NCI-H82 (cell line): ENCODE measurements at places on chromosomes 12 and 14.

DNA sequence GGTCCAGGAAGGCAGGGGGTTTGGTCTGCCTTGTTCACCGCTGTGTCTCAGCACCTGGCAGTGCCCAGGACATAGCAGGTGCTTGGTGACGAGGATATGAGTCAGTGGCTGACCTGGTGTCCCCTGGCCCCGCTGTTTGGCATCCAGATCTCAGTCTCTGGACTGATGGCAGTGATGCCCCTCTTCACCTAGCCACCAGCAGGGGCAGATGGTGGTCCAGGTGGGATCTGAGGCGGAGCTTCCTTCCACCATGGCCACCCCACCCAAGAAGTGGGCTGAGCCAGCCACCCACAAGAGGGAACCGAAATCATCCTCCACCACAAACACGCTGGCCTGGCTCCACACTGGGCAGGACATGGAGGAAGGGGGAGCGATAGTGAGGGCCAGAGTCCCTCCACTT is 16.1 kb upstream of the SH2B3 start:
- DNase-seq = no peak

DNA sequence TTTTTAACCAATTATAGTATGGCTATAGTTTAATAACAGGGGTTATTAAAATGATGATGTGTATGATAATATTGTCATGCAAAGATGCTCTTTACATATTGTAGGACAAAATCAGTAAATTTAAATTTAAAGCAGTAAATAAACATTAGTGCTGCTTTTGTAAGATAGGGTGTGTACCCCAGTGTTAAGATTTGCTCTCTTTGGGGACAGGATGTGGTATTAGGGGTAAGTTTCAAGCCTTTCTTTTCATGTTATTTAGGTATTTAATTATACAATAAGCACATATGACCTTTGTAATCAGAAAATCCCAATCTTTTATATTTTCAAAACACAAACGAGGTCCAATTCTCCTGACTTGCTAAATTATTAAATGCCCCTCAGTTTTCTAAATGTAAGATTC is 39.7 kb upstream of the RPH3A start:
- DNase-seq = no peak

- DNase-seq = no peak
Measured at GRCh38 chr14:90303473-90303872, 28.3 kb downstream of the NRDE2 start.

GRCh38 chr12:4270016-4270830 is 3.3 kb upstream of the CCND2 start:
- DNase-seq = peak; percentile 57

GRCh38 chr12:67681941-67682620 is 33.5 kb downstream of the DYRK2 start:
- DNase-seq = no peak

GRCh38 chr12:51591016-51591901 is at the start of gene SCN8A:
SCN8A (plus strand) TSS chr12:51591233; CDS start chr12:51662818, 71,585 bp downstream.
- DNase-seq = peak; percentile 93

DNA sequence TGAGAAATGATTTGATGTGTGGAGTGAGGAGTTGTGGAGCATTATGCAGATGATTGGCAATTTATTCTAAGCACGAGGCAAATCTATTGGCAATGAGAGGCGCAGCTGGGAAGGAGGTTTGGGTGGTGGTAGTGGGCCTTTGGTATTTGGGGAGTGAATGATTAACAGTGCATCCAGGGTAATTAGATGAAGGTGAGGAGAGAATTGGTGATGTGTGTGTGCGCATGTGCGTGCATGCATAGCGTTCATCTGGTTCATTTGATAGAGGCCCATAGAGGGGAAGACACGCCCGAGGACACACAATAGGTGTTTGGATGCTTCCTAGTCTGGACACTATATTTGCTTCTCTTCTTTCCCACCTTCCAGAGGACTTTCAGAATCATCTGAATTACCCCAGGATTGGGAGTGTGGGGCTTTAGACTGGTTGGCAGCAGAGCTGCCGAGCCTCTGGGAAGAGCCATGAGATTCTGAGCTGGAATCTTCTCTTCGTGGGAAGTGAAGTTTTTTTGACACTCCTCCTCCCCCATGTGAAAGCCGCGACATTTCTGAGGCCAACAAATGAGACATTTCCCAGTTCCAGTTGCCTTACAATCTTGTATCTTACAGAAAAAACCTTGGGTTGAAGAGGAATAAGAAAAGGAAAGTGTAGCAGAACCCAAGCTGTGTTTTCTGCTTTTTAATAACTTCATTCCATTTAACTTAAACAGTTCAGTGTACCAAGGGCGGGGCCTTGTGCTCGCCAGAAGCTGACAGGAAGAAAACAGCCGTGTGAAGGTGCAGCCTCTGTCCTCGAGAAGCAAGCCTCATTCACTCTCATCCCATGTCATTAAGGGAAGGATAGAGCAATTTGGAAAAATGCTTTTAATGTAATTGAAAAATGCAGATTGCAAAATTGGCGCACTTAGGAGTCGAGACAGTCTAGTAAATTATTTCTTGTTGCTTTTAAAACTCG is 65.2 kb downstream of the SLC25A47 start:
- DNase-seq = no peak

DNA sequence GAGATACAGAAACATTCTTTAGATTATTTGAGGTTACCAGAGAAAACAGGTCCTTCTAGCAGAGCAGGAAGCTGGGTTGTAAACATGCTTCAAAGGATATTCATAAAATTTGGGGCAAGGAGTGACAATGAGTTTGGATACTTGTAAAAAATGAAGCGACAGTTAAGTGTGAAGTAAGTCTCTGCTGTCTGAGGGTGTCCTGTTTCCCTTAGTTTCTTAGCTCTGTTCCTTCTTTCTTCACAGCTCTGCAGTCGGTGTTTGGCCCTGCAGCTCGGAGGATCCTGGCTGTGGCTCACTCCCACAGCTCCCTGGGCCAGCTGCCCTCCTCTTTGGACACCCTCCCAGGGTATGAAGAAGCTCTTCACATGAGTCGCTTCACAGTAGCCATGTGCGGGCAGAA is 10.8 kb downstream of the TMEM52B start:
- no peak for DNase-seq

- DNase-seq = no peak
Measured at GRCh38 chr12:89334548-89335169, 17.6 kb downstream of the DUSP6 start.

DNA sequence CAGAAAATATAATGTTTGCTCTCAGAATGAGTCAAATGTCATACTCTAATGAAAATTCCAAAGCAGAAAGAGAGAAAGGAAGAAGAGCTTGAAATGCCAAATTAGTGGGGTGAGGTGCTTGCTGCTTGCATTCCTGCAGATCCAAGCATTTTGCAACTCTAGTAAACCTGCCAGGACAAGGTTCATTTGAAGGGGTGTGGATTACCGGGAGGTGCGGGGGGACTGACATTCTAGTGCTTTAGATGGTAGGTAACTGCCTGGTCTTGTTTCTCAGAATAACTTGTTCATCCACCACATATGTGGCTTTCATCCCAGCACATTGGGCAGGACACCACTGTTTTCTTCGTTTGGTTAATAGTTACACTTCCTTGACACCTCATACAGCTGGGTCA is 144.4 kb downstream of the AKAP6 start:
- no peak for DNase-seq
